ENCODE measurements at places on chromosomes 4 and X.

DNA sequence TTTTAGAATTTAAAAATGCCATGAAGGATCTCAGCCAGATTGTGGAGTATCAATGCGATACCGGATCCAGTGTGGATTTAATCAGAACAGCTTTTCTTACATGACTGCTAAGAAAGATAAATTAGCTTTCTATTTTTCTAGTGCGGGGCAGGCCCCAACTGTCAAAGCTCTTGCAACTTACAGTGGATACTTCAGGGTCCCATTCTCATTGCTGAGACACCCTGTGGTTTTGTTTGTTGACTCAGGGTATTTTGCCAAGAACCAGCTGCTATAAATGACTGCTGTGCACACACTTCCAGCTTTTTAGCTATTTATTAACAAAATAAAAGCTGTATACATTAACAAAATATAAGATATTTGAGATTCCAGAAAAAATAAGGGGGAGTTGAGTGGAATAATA is 166.4 kb downstream of the DCLK2 start:
- no peak for DNase-seq

DNA sequence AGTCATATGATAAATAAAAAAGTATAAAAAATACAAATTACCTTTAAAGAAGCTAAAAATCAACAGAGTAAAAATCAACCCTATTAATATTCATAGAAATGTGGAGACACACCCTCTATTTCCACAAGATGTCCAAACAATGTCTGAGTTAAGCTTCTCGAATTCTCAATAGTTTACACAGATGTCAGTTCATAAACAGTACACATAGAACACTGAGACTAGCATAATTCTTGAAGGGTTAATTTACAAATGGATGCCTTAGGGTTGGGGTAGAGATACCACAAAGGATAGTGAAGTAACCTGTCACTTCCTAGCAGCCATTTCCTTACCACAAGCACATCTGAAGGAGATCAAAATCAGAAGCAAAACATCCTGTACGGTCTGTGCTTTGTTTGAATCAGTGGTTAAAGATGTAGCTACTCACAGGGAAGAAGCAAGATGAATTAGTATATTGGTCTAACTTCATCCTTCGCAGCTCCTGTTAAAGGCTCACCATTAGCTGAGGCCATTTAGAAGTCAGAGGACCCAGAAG is 2393.9 kb downstream of the ARAP2 start:
- no peak for DNase-seq

DNA sequence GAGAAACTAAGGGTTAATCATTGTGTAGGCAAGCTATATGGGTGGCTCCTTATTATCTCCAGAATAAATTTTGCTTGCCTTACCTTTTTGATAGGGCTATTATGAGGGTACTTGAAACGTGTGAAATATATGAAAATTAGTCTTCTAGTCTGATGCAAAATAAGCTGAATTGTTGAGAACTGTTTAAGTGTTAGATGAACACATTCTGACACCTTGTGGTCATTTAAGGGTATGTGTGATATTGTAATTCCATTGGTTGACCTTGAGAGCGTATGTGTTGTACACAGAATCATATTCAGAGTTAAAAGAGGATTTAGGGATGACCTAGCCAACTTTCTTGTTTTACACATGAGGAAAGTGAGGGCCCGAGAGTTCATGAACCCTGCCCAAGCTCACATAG is 44.6 kb upstream of the LINC00632 start:
- no peak for DNase-seq

DNA sequence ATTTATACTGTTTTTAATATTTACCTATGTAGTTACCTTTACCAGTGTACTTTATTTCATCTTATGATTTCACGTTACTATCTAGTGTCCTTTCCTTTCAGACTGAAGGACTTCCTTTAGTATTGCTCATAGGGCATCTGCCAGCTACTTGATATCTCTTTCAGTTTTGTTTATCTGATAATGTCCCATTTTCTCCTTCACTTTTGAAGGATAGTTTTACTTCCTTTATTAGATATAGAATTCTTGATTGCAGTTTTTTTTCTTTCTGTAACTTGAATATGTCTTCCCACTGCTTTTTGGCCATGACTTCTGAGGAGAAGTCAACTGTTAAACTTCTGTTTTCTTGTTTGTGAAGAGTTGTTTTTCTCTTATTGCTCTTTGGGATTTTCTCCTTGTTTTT is 69.4 kb upstream of the MAGED1 start:
- DNase-seq, result no peak

DNA sequence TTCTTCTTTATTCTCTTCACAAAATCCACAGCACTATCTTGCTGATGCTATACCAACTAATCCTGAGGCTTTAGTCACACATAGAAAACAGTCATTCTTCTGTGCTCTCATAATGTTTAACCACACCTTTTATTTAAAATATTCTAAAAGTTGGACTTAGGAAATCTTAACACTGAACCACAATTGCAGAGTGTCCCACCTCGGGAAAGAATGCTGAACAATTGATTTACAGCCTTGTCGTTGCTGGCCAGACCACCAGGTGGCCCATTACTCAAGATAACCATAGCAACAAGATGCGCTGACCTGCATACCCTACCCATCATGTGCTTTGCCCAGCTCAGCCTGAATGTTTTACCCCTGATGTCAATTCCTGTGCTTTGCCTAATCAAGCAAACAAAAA is 100.8 kb downstream of the ARSJ start:
- DNase-seq, result no peak

DNA sequence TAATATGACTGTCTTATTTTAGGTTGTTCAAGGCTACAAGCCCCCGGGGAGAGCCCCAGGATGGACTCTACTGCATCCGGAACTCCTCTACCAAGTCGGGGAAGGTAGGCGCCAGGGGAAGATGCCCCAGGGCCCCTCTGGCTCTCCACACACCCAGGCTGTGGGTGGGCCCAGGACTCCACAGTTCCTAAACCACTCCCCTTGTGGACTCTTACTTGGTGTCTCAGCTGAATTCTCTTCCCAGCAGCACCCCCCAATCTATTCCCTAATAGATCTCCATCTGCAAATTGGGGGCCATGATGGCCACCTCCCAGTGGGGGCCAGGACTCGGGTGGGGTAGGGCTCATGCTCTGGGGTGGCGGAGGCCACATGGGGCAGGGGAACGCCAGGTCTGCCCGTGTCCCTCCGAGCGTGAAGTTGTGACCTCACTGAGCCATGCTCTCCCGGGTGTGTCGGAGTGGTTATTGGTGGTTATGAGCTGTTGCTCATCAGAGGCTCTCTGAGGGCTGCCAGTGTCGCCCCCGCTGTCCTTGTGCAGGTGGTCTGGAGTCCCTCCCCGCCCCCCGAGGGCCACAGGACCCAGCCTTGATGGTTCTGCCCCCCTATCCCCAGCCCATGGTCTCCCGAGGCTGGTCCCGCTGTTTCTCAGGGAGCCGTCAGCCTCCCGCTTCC is 11.2 kb upstream of the ADD1 start:
- DNase-seq, result no peak

GRCh38 chrX:119150163-119151050 is 22.8 kb upstream of the KIAA1210 start:
- DNase-seq, result no peak

DNA sequence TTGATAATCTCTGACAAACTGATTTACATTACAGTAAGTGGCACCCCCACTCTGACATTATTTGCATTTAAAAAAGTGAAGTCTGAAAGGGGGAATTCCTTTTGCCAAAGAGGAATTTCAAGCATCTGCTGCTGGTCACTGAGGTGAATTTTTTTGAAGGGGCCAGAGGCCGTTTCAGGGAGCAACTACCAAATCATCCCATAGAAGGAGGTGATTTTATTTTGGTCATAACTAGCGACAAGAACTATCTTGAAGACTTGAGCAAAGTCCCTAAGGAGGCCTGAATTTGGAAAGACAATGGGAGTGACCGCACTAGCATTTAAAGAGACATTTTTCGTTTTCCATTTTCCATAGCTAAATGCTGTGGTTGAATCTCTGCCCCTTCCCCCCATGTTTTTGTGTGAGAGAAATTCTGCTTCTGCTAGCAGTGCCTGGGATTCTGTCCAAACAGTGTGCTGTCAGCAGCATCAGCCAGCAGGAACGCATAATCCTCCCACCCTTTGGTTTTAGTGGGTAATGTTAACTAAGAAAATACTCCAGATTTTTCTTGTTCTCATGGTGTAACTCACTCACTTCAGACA is 110.1 kb upstream of the MED14 start:
- DNase-seq, result no peak

- DNase-seq, result no peak
Observed at GRCh38 chr4:31787701-31788100, 1067.5 kb downstream of the PCDH7 start.

DNA sequence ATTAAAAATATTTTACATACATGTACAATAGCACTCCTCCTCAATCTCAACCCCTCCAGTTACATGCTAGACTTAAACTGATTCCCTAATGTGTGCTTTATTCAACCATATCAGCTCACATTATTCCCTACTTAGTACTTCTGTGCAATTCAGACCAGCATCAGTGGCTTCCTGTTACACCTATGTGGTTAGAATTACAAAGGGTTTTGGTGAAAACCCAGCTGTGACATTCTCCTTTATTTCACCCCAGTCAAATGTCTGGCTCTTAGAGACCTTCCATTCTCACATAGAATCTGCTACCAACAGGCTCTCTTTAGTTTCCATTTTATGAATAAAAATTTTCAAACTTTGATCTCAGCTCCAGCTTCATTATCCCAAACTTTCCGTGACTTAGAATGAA is 85.2 kb upstream of the SLC7A11 start:
- DNase-seq, result no peak

GRCh38 chr4:13601048-13601447 is 26.5 kb downstream of the BOD1L1 start:
- DNase-seq, result no peak

DNA sequence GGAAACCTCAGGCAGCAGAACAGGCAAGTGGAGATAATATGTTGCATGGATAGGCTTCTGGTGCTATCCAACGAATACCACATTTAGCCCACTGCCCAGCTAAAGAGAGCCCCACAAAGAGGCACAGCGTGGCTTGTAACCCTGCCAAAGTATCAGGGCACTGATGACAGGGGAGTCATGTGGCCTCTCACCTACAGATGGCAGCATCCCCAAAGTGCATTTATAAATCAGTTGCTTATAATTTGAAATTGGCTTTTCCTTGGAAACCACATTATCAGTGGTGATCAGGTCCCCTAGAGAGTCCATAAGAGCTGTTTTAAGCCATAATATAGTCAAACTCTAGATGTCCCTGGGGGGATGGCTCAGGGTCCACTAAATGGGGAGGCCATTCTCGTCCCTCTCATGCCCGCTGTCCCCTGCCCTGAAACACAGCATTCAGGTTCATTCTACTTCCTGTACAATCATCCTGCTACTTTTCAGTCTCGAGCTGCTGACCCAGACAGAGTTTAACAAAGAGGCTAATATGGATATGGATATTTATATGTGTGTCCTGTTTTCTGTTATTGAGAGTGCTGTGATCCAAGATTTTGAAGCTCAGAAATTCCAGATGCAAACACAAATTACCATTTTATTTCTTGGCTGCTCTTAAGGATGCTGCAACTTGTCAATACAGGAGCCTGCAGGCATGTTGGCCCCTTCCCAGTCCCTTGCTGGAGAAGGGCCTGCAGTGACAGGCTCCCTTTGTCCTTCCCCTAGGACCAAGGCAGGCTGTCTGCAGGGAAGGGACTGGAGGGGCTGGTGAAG is 28.5 kb downstream of the SRPX start:
- DNase-seq, result no peak

DNA sequence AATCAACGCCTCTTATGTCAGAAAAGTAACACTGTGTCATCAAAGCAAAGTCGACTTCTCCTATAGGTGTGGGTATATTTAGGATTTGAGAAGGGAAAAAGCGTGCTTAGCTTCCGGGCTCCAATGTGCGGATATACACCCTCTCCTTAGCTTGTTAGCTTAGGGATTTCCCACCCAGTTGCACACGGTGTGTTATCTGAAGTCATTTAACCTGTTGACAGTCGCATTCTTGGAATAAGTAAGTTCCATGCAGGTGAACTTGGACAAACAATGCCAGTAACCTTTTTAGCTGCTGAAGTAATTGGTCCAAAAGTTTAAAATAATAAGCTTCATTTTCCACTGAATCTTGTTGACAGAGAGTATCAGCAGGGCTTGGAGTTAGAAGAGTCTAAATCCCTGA is 113.7 kb downstream of the SHROOM3 start:
- DNase-seq, result no peak

- DNase-seq, result no peak
Observed at GRCh38 chr4:167868163-167868562, 224.2 kb upstream of the ANXA10 start.

GRCh38 chrX:70132224-70132623 is 1.0 kb upstream of the IGBP1 start:
- no peak for DNase-seq

DNA sequence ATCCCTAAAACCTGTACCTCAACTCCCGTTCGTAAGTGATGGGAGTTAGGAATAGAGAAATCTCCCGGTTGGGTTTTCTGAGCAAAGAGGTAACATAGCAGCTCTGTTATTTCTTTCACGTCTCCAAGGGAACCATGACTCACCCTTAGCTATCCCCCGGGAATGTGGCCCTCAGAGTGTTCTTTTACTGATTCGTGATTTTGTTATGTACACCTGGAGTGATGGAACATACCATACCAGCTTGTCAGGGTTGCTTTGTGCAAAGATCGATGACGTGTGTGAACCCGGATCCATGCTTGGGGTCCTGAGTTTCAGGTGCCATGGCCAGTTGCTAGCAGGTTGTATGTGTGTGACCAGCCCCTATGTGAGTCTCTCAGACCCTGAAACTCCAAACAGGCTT is 52.6 kb downstream of the HPRT1 start:
- no peak for DNase-seq

DNA sequence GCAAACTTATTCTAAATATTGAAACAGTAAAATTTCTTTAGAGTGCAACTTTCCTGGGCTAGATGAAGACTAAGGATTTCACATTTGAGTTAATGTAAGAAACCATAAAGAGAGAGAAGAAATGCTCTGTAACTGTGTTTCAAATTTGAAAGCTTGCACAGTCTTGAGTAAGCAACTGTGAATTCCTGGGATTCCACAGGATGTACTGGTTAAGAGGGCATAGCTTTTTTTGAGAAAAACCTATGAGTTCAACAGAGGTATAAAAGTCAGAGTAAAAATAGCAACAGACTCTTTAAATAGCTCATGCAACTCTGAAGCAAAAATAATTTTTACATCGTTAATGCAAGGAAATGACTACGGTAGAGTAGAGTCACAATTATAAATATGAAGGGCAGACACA is 25.5 kb downstream of the ZNF330 start:
- DNase-seq, result no peak

DNA sequence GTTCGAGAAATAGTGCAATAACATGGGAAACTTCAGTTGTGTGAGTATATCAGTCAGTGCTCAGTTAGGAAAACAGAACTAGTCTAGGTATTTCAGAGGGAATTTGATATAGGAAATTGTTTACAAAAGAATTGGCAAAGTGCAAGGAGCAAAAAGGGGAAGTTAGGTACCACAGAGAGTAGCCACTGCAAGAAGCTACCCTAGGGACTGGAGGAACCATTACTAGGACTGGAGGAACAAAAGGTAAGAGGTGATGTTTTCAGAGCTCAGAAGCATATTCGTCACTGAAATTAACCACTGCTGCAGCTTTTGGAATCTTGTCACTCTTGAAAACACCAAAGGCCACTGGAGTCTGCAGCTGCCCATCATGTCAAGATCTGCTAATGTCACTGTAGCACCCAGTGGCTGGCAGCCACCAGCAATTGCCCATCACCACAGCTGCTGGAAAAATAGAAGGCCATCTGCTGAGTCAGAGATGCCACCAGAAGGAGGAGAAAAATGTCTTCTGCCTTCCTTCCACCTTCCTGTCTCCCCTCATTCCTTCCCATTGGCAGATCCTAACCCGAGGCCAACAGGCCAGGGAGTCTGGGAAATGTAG is 160.6 kb upstream of the RPS6KA3 start:
- DNase-seq, result no peak
